Activated T-cell treated with anti-CD3 and anti-CD28 coated beads for 24 hours (primary cell): ENCODE measurements at places on chromosomes 2 and 18.

GRCh38 chr2:157891643-157892041 lies 15.5 kb upstream of the ACVR1 start:
- no peak for DNase-seq

DNA sequence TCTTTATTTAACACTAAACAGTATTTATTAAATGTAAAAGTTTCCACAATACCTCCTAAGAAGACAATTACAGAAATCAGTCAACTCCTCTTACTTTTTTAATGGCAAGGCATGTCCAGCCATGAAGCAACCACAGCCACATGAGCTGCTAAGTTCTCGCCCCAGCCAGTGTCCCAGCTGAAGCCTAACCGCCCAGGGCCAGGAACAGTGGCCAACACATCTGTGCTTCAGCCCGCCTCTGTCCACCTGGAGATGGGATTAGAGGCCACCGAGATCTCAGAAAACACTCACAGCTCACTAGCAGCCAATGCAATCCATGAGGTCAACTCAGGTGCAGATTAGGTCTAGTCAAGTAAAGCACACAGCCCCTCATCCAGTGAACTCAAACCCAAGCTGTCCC lies 40.2 kb downstream of the PID1 start:
- no peak for DNase-seq

GRCh38 chr18:74994502-74995418 lies 214.2 kb downstream of the PTGR3 start:
- no peak for DNase-seq

- DNase-seq, result no peak
Observed at GRCh38 chr2:71505086-71505769, 51.9 kb downstream of the DYSF start.

DNA sequence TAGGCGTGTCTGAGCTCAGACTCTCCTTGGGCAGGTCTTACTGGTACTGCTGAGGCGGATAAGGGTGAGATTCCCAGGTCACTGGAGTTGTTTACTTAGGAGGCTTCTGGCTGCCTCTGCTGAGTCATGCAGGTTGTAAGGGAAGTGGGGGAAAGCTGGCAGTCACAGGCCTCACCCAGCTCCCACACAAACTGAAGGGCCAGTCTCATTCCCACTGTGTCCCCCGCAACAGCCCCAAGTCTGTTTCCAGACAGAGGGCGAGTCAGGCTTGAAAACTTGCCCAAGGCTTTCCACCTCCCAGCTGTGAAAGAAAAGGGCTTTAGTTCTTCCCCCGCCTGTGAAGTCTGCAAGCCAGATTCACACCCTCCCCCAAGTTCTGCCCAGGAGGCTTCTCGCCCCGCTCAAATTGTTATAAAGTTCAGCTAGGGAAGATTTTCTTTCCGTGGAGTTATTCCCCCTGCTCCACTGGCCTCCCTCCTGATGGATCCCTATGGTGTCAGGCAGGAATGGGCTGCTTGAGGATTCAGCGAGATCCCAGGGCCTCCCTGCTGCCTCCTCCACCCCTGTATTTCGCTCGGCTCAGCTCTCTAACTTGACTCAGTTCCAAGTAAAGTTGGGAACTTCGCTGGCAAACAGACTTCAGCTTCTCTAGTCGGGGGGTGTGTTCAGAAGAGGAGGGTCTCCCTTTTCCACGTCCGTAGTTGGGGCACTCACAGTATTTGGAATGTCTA lies 248.6 kb downstream of the NR4A2 start:
- no peak for DNase-seq

GRCh38 chr2:216865658-216866057 lies 5.8 kb upstream of the TNP1 start:
- DNase-seq, result no peak

DNA sequence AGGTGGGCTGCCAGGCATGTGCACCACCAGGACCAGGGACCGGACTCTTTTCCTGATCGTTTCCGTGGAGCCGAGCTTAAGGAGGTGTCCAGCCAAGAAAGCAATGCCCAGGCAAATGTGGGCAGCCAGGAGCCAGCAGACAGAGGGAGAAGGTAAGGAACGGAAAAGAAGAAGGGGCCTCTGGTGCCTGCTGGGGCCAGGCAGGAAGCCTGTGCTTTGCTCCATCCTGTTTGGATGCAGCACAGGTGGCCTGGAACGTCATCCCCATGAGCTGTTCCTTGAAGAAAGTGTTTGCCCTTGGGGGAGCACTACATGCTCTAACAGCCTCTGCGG lies 33.9 kb downstream of the CNGA3 start:
- DNase-seq, result no peak

DNA sequence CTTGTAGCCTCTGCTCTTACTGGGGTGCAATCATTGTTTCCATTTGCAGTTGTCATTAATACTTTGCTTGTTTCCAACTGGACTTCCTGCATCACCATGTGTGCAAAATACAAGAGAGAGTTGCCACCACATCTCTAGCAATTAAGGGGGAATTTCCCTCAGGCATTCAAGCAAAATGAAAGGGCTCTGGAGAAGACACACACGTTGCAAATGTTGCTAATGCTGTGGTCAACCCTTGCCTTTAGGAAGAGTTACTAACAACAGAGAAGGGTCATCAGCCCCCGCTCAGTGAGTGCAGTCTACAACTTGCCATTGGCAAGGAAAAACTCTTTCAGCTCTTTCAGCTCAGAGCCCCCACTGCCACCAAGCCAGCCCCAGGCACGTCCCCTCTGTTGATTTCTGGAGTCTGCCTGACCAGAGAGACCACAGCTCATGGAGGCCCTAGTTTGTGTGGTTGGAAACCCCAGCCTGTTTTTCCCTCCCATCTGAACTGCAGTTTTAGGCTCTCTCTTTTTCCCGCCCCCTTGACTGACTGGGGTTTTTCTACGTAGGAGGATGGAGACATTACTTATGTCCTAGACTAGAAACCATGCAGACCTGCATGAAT lies 25.9 kb upstream of the GPR45 start:
- DNase-seq, result no peak

DNA sequence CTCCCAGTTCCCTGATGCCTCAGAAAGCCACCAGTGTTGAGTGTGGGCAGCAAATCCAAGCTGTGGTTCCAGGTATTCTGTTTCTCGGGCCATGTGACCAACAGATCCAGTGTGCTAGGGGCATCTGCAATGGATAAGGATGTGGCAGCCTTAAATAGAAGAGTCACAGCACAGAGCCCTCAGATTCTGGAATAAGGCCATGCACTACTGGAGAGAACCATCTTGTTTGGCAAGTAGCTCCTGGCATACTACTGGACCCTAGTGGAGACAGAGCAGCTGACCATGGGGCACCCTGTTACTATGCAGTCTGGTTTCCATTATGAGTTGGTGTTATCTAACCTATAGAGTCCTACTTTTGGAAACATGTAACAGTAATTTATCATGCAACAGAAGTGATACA lies 53.3 kb upstream of the ZBTB7C start:
- DNase-seq, result no peak

- no peak for DNase-seq
Observed at GRCh38 chr2:603869-604268, 73.3 kb downstream of the TMEM18 start.

- DNase-seq, result no peak
Observed at GRCh38 chr2:46847726-46848412, 67.7 kb downstream of the MCFD2 start.

- no peak for DNase-seq
Observed at GRCh38 chr2:183243758-183244157, 119.5 kb downstream of the NUP35 start.

DNA sequence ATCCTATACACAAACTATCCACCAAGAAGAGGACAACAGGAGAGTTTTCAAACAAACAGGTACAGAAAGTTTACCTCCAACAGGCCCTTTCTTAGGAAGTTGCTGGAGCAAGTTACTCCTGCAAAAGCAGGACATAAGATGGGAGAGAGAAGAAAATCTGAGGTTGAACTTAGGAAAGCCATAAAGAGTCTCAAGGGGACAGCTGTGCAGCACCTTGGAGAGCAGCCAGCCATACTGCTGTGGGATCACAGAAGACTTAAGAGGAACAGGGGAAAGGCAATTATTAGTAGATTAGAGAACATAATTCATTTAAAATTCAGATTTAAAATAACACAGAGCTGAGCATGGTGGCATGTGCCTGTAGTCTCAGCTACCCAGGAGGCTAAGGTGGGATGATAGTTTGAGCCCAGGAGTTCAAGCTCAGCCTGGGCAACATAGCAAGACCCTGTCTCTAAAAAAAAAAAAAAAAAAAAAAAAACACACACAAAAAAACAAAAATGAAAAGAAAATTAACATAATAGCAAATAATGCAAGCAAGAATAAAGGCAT lies 148.1 kb upstream of the SIX3 start:
- no peak for DNase-seq

DNA sequence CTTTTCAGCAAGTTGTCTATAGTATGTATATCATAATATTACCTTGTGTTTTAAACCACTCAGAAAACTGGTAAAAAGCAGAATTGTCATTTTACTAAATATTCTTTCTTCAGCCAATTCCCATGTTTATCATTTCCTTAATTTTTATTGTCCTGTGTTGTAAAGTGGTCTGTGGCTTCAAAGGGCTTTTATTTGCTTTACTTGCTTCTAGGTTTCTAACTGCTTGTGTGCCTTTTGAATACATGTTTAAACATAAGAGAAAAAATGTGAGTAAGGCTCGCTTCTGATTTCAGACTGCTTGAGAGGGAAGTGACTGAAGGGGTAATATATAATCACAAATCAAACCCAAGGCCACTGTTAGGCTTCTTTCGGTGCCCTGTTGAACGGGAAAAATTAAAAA lies 407.5 kb upstream of the NRP2 start:
- no peak for DNase-seq

DNA sequence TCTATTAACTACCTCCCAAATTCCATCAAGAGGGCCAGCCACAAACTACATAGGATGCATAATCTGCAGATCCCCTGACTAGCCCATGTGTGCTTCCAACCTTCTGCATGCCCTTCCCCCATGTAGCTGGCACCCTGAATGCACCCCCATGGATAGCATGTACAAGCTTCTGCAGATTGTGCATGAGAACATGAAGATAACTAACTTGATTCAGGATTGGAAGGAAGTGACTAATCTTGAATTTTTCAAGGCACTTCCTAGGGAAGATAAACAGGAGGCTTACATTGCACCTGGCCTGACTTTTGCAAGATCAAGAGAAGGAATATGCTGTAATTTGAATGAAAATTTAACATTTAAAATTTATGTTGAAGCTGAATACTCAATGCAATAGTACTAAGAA lies 66.7 kb downstream of the CDC42EP3 start:
- no peak for DNase-seq

- DNase-seq, result no peak
Observed at GRCh38 chr2:241202681-241203080, 14.2 kb downstream of the ANO7 start.

DNA sequence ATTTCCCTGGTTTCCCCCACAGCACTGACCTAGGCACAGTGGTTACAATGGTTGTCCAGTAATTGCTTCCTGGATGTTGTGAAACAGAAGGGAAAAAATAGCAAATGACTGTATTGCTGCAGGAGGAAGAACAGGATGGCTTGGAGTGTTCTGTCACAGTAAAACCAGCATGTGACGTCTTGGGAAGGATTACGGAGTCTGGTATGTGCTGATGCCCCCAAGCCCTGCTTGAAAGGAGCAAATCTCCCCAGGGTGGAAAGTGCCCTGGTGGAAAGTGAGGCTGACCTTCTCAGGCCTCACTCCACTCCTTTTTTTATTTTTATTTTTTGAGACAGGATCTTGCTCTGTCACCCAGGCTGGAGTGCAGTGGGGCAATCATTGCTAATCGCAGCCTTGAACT lies 7.8 kb downstream of the RAB11FIP5 start:
- no peak for DNase-seq

- no peak for DNase-seq
Observed at GRCh38 chr18:3223356-3223755, 3.6 kb upstream of the MYOM1 start.

DNA sequence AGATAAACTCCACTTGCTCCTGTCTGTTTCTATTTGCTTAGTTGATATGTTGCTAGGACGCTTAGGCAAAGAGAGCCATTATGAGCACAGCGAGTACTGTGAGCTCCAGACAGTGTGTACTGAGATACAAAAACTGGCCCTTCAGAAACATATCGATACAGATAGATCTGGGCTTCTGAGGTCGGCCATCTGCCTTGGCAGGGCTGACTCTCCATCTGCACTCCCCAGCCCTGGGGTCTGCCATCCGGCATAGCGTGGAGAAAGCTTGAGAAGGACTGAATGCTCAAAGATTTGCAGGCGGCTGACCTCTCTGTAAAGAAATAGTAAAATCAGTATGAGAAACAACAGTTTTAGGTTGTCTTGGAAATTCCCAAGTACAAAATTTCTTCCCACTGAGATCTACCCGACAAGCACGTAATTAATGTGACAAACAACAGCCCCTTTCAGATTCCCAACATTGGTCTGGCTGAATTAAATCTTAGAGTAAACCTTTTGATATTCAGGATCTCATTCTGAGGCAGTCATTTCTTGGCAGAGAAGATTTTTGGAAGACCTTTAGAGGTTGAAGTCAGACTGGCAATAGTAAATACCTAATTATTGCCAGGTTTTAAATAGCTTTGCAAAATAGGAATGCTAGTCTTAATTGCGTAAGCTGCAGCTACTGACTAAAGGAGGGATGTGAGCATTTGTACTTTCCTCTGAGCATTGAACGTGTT lies 127.4 kb downstream of the CHST9 start:
- DNase-seq, result no peak

DNA sequence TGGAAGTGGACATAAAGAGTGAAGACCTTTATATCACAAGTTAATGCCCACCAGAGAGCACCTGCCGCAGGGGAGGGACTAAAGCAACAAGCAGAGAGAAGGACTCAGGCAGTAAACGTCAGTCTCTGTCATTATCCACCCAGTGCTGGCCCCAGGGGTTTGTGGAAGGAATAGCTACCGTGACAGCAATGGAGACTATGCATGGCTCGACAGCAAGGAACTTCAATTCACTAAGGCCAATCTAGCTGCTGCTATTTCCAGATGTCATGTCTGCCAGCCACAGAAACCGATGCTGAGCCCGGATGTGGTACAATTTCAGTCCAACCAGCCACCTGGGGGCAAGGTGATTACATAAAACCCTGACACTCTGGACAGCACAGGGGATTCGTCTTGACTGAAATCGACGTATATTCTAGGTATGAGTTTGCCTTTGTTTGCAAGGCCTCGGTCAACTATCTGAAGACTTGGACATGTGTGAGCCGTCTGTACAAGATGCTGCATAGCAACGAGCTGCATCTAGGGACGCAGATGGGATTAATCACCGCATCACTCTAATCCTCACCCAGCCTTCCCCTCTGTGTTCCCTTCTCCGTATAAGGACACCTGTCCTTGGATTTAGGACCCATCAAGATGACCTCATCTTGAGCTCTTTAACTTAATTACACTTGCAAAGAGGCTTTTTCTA lies 154.1 kb upstream of the SH3BP4 start:
- DNase-seq, result no peak

- no peak for DNase-seq
Observed at GRCh38 chr18:24685254-24685959, 225.0 kb downstream of the HRH4 start.
